Panc1 (cell line): ENCODE measurements at places on chromosomes 1 and 21. TPM values are rescaled to one million over a fixed set of nuclear protein-coding genes. Genes with fewer than 3 reads are reported as not detected.

GRCh38 chr1:174812016-174812415 is 187.7 kb upstream of the CACYBP start:
- no peak for DNase-seq

DNA sequence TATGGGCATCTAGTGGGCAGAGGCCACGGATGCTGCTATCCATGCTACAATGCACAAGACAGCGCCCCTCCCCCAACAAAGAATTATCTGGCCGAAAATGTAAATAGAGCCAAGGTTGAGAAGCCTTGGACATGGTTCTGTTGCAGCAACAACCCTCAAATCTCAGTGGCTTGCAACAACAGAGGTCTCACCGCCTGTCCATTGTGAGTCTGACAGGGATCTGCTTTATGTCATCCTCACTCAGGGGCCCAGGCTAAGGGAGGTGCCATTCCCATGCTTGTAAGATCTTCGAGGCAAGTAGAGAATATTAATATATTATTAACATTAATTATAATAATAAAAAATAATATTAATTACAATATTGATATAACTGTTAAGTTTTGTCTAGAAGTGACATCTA is 9.5 kb upstream of the PITHD1 start:
- DNase-seq = no peak

GRCh38 chr1:172185996-172186395 is 234.5 kb upstream of the C1orf105 start:
- DNase-seq = no peak

GRCh38 chr1:117142200-117142599 is 20.7 kb upstream of the TRIM45 start:
- DNase-seq = no peak

DNA sequence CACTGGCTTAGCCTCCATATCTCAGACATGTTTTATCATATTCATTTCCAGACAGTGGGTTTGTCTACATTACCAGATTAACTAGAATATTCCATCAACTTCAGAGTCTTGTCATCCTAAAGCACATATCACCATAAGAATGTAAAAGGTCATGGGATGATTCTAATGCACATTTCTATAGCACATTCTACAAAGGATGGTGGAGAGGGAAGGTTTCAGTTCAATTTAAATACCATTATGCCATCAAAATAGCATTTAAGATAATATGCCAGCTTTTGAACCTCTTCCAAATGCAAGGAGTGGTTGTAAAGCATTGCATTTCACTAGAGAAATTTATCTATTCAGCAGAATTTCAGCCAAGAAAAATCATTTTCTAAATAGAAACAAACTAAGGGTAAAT is 970.5 kb downstream of the TTLL7 start:
- DNase-seq = no peak

- no peak for DNase-seq
Observed at GRCh38 chr1:93502571-93502970, 54.7 kb downstream of the FNBP1L start.

DNA sequence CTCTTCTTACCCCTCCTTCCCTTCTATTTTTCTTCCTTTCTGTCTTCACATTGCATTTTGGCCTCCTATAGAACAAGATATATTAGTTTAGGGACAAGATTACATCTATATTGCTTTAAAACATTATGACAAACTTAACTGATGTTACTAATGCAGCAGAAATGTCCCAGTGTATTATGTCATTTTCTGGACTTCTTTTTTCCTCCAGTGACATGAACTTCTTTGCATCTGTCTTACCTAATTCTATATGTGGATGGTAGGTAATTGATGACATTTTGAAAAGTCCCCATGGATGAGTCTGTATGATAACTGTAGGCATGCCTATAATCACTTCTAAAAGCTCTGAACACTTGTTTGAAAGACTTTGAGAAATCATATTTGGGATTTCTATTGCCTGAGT is 89.5 kb downstream of the FNBP1L start:
- no peak for DNase-seq

DNA sequence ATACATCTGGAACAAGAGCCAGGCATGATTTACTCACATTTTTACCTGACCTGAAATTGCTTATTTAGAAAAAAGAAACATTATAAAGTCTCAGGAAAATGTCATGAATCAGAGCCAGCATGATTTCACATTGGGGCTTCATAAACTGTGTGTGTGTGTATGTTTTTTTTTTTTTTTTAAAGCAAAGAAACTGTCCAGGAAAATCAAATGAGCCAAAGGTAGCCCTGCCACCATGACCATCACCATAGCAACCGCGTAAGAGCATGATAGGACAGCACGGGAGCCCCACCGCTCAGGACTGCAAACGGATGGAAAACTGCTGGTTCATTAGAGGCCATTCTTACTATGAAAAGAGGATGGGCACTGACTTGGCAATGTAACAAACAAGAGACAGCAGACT is 139.2 kb downstream of the NTMT2 start:
- no peak for DNase-seq

GRCh38 chr1:66360285-66360724 is 173.6 kb upstream of the SGIP1 start:
- no peak for DNase-seq

DNA sequence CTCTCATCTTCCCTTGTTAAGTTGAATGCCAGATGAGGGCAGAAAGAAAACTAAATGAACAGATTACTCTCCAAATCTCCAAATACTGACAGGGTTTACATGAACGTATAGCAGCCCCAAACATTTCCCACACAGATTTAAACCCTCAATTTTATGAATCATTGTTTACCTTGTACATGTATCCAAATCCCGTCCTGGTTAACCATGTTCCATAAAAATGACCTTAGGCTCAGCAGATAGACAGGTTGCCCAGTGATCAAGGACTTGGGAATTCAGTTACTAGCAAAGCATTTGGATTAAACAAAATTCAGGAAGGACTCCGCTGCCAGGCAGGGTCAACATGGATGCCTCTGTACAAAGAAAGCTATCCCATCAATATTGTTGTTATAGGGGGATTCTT is 213.5 kb downstream of the GPATCH2 start:
- no peak for DNase-seq

Gene HTR1D
- 3.5 TPM for total RNA-seq
